ENCODE measurements at places on chromosomes 16 and 17.

DNA sequence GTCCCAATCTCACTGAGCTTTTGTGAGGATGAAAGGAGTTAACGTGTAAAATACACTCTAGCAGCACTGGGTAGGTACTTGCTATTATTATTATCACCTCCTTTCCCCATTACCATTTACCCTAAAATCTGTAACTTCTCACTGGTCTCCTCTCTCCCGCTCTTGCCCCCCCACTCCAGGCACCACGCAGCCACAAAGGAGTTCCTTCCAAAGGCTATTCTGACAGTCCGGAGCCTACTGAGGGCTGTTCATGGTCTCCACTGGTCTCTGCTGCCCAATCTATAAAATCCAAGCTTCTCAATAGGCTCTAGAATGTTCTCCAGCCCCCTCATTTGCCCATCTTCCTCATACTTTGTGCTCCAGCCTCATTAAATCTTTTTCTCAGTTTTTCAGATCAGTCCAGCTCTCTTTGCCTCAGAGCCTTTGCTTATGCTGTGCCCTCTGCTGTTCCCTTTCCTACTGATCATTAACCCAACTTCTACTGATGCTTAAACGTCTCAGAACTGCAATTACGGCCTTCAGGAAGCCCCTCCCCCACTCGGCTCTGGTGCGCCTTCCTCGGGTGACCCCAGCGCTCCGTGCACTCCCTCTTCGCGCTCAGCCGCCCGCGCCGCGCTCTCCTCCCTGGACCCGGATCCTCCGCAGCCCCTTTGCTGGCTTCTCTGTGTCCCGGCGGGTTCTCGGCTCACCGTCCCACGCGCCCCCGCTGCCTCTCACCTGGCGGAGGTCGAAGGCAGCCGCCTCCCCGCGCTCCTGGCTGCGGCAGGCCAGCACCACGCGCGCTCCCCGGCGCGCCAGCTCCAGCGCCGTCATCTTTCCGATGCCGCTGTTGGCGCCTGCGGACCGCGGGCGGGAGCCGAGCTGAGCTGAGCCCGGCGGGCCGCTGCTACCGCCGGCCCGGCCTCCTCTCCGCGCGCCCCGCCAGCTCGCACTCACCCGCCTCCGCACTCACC is 737 bp downstream of the DHRS13 start:
- peak; percentile 32 for DNase-seq

GRCh38 chr16:4525634-4526277 is 12.8 kb downstream of the CDIP1 start:
- no peak for DNase-seq

GRCh38 chr17:77347544-77347943 is 206.8 kb downstream of the SEC14L1 start:
- no peak for DNase-seq

DNA sequence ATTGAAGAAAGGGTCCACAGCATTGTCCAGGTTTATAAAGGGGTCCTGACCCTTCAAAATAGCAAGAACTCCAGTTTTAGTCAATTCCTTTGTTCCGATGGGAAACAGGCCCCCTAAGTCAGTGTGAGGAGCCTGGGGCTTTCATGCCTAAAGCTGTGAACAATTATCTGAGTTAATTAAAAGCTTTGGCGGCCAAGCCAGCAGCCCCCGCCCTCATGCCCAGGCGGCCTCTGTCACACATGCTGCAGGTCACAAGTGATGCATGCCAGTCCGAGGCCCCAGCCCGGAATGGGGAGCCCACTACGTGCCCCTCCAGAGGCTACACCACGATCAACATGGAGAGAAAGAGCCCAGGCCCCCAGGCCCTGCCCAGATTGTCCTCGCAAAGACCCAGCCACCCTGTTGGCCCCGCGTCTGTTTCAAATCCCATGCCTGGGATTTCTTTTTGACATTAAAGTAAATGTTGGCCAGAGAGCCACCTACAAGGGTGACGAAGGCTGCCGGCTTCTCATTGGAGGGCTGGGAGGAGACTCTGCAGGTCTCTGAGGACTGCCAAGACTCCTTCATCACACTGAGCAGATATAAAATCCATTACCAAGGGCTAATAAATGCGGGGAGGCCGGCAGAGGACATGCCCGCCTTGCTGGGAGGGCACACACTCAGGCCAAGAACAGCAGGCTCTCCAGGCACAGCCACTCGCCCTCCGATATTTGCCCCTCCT is 14.5 kb upstream of the PITPNM3 start:
- no peak for DNase-seq

DNA sequence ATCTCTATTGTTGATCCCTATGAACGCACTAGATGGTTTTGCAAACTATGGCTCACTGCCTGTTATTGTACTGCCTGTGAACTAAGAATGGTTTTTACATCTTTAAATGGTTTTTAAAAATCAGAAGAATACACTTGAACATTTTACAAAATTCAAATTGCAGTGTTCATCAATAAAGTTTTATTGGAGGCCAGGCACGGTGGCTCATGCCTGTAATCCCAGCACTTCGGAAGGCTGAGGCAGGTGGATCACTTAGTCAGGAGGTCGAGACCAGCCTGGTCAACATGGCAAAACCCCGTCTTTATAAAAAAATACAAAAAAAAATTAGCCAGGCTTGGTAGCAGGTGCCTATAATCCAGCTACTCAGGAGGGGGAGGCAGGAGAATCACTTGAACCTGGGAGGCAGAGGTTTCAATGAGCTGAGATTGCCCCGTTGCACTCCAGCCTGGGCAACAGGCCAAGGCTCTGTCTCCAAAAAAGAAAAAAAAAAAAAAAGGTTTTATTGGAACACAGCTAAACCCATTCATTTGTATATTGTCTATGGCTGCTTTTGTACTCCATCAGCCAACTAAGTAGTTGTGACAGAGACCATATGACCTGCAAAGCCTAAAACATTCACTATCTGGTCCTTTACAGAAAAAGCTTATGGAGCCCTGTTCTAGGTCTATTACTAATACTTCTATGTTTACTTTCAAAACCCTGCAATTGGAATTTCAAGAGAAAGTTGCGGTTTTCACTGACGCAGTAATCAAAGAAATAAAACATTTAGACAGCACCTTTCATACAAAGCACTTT is 18.9 kb downstream of the IKZF3 start:
- no peak for DNase-seq

DNA sequence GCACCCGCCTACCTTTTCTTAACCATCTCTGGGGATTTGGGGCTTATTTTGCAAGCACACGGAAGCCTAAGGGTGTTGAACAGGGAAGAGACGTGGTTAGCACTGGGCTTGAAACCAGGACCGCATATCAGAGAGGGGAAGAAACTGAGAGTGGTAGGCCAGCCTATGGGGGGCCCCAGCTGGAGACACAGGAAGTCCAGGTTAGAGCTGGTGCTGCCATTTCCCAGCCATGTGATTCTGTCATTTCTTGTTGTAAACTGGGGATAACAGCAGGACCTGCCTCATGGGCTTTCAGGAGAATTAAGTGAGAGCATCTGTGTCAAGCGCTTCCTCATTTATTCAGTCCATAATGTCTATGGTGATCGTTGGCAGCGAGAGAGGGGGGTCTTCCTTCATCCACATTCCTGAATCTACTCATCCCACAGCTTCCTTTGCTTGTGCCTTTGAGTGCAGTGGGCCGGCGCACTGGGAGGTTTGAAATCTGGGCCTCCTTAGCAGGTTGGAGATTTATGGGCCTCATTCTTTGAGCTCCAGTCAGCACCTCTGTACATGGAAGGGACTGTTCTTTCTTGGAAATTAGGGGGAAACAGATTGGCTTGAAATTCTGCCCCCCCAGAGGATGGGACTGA is 20.1 kb downstream of the NKD1 start:
- no peak for DNase-seq

DNA sequence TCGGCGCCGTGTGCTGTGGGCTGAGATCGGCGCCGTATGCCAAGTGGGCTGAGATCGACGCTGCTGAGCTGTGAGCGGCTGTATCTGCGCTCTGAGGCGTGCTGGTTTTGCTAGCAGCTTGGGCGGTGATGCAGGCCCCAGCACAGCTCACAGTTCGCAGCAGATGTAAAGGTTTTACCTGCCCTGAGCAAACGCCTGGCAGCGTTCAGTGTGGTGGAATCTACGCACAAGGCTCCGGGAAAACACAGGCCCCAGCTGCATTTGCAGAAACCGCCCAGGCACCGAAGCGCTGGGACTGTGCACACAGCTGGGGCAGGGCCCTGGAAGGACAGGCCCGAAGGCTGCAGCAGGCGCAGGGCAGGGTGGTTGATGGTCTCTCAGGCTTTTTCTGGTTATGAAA is 8.0 kb upstream of the ZNF469 start:
- no peak for DNase-seq

GRCh38 chr16:23187341-23187740 is 4.8 kb downstream of the SCNN1G start:
- no peak for DNase-seq
